ENCODE measurements at places on chromosomes 11 and 22. TPM values are rescaled to one million over a fixed set of nuclear protein-coding genes. Genes with fewer than 3 reads are reported as not detected.
A peak's percentile ranks its signal among the peaks of the same experiment; 100 is the strongest.

DNA sequence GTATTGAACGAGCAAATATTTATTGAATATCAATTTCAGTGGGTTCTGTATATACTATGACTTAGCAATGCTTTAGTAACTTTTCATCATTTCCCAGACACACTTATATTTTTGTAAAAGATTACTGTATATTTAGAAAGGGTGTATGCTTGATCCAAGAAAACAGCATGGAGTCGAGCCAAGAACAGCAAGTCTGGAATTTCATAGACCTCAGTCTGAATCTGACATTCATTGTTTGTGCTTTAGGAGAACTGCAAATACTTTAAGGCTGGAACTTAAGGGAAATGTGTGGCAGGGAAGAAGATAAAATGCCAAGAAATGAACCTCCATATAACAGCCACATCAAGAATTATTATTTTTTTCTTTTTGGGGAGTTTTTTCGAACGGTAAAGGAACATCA, 1156.8 kb downstream of the LRRC4C start:
- H3K4me3 ChIP-seq = no peak overlapping the region
- no peaks in the 10 kb centered on the region for H3K4me1 ChIP-seq
- H3K36me3 ChIP-seq = no peaks in the 10 kb centered on the region
- H3K27ac ChIP-seq = no peak overlapping the region
- DNase-seq = no peak
- no peaks in the 10 kb centered on the region for H3K27me3 ChIP-seq

CDHR5 gene
- total RNA-seq = 0.26 TPM

GRCh38 chr11:88709567-88709966, 356.2 kb downstream of the GRM5 start:
- H3K36me3 ChIP-seq = no peaks in the 10 kb centered on the region
- peaks cover 3% of the 10 kb centered on the region for H3K4me1 ChIP-seq
- H3K27ac ChIP-seq = no peak overlapping the region

DNA sequence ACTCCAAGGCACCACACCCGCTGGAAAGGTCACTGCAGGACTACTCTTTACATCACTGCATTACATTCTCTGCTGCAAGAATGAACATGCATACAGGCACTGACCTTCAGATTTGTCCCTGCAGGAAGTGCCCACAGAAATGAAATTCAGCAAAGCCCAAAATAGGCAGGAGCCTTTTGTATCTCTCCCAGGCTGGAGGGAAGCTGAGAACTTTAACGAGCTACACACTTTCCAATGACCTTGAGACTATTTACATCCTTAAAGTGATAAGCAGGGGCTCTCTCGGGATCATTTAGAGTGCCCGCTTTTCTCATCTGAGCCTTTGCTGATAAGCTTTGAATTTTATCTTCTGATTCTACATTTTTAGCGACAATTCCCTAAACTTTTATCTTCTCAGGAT, 12.5 kb downstream of the FEZ1 start:
- H3K36me3 ChIP-seq = no peaks in the 10 kb centered on the region
- H3K27ac ChIP-seq = no peak overlapping the region
- H3K4me3 ChIP-seq = no peak overlapping the region
- DNase-seq = no peak
- no peaks in the 10 kb centered on the region for H3K4me1 ChIP-seq
- peaks cover 2% of the 10 kb centered on the region for H3K27me3 ChIP-seq

OR52I2 gene
- not detected for total RNA-seq

ESAM gene
- total RNA-seq = 2.5 TPM

MUC5AC gene
- 0.03 TPM for total RNA-seq

RIC3 gene
- 36.6 TPM for total RNA-seq

ASPHD2 gene
- 5.3 TPM for total RNA-seq

GRCh38 chr11:87097582-87097981, 59.8 kb downstream of the TMEM135 start:
- H3K4me1 ChIP-seq = peaks cover 2% of the 10 kb centered on the region
- H3K4me3 ChIP-seq = no peak overlapping the region
- H3K27ac ChIP-seq = no peak overlapping the region
- no peaks in the 10 kb centered on the region for H3K36me3 ChIP-seq
- DNase-seq = peak; percentile 13

PRR5L gene
- 24.2 TPM for total RNA-seq

PPARA gene
- 19.6 TPM for total RNA-seq
